ENCODE measurements at places on chromosomes 12 and 14.
A peak's percentile ranks its signal among the peaks of the same experiment; 100 is the strongest.

GRCh38 chr14:83624541-83624940 is 1905.4 kb upstream of the FLRT2 start:
- no peak for DNase-seq

- DNase-seq: no peak
These were observed 414.3 kb downstream of the NAV3 start for GRCh38 chr12:78244916-78245507.

DNA sequence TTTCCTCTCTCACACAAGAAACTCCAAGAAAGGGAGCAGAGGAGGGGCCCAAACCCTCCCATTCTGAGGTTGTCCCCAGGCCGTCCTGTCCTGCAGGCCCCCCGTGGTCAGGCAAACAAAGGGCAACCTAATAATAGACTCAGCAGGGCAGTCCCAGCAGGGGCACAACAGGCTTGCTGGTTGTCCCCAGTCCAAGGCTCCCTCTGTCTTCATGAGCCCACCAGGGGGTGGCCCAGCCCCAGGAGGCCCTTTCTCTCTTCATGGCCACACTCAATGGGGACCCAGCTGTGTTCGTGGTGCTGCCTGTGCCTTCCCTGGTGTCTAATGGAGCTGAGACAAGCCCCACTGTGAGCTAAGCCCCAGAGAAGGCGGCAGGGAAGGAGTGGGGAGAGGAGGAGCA is 359.9 kb downstream of the ADGRD1 start:
- DNase-seq: no peak

DNA sequence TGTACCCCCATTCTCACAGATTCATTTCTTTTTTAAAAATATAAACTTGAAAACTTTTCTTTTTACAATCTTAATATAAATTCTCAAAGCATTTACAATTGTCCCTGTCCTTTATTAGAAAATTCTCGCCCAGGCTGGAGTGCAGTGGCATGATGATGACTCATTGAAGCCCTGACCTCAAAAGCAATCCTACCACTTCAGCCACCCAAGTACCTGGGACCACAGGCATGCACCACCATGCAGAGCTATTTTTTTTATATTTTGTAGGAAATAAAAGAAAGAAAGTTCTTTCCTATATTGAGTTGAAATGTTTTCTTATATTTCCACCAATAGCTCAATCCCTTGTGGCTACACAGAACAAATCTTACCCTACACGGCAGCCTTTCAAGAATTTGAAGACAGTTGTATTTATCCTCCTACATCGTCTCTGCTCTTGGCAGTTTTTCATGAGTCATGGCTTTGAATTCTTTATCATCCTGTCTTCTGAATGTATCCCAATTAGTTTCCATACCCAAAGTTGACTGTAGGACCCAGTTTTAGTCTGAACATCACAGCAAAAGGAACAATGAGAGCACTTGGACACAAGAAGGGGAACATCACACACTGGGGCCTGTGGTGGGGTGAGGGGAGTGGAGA is 52.4 kb downstream of the SYT1 start:
- no peak for DNase-seq

- no peak for DNase-seq
These were observed 139.4 kb downstream of the TBX5 start for GRCh38 chr12:114266536-114266935.

- no peak for DNase-seq
These were observed 247.7 kb downstream of the ATP23 start for GRCh38 chr12:58189030-58189429.

GRCh38 chr14:94009767-94010166 is 12.7 kb downstream of the CCDC197 start:
- DNase-seq: no peak

DNA sequence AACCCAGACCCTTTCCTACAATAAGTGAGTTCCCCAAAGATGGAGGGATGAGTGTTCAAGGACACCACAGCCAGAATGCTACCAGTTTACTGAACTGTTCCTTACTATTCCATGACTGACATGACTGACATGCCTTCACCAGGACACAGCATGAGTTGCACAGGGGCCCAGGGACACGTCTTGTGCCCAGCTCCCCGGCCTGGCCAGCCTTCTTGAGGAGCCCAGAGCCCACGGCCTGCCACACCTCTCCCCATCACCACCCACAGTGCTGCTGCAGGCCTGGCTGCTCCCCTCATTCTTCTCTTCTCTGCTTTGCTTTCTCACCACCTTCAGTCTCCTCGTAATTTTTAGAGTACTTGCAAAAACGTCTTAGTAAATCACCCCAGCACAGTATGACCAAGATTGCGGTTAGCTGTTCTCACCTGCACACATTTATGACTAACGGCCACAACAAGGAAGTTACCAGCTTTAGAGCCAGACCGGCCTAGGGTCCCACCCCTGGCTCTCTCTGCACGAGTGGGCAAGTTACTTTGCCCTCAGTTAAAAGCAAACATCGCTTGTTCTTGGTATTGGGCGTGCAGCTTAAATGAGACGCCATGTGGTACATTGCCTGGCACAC is 18.5 kb downstream of the PPP2R5E start:
- DNase-seq: no peak

DNA sequence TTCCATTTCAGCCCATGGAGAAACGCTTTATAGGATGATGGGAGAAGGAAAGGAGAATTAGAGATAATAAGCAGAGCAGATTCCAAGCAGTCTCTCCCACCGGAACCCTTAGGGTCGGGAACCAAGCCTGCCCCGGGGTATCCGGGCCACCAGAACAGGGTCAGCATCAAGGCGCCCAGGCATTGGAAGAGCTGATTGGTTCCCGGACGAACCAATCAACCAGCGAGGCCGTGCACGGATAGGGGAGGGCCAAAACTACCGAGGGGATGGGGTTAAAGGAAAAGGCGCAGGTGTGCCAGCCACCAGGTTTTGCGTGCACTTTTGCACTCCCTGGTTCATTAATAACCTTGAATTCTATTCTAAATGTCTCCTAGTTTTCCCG is 1.7 kb downstream of the PPM1H start:
- no peak for DNase-seq

GRCh38 chr12:6078398-6079096 is 45.9 kb downstream of the VWF start:
- peak; percentile 85 for DNase-seq

- DNase-seq: no peak
These were observed 31.4 kb downstream of the EVL start for GRCh38 chr14:100096656-100097055.

GRCh38 chr12:30447061-30447750 is 248.5 kb downstream of the IPO8 start:
- DNase-seq: no peak

- DNase-seq: no peak
These were observed 13.7 kb downstream of the TRMT61A start for GRCh38 chr14:103542605-103543088.

- DNase-seq: peak; percentile 8
These were observed 1.6 kb downstream of the GABARAPL1 start for GRCh38 chr12:10214136-10214894.

DNA sequence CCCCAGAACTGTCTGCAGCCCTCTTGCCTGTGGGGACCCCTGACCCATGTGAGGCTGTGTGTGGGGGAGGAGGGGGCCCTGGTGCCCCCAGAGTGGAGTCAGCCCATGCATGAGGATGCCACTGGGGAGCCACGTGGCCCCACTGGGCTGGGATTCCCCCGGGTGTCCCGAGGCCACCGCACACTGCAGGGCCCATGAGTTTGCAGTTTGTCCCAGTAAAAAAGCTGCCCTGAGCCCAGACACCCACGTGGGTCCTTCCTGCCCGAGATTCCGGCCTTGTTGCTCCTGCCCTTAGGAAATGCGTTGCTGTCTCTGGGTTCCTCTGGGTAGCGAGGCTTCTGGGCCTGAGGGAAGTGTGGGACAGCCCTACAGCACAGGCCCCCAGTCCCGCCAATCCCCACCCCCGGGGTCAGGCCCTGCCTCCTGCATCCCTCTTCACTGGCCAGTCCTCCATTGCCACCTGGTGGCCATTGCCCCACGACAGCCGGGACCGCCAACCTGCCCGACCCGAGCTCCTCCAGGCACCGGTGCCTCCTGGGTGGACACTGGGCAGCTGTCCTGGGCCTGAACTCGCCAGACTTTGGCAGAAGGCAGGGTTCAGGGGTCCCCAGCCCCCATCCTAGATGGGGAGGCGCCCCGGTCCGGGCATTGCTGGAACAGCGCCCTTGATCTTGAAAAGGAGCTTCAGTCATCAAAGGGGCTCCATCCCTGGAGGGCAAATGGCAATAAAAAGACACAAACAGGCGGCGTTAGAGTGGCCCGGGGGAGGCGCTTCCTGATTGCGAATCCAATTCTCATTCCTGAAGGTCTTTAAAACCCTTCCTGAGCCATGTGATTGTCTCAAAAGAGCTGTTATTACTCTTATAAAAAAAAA is 15.6 kb upstream of the C14orf180 start:
- peak; percentile 25 for DNase-seq

DNA sequence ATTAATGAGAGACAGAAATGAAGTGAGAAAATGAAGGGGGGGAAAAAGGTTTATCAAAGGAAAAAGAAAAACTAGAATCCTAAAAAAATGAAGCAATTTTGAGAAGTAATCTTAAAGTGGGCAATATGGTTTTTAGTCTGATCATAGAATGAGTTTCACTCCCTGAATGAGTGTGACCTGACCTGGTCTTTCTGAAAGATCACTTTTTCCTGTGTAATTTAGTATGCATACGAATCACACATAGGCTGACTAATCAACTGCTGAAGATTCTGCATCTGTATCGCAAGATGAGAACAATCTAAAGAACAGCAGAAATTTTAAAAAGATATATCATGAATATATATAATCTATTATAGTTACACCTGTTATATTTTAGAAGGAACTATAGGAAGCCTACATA is 11.3 kb downstream of the GNPTAB start:
- DNase-seq: no peak

DNA sequence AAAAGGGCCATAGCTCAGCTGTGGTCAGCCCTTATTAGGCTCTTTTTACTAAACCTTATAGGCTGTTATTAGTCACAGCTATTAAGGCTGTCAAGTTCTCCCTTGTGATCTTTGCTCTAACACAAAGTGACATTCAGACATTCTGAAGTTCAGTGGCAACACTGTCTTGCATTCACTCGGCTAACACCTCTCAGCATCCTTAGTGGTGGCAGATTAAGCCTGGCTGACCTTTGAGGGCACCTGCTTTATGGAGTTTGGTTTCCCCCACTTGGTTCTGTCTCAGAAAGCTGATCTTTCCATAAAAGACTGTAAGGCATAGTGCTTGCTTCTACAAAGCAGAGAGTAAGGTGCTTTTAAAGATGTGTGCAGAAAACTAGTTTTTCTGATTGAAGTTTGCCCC is 677.4 kb upstream of the TMEM132C start:
- no peak for DNase-seq

- no peak for DNase-seq
These were observed 108.7 kb downstream of the BCAT1 start for GRCh38 chr12:24840046-24840800.

DNA sequence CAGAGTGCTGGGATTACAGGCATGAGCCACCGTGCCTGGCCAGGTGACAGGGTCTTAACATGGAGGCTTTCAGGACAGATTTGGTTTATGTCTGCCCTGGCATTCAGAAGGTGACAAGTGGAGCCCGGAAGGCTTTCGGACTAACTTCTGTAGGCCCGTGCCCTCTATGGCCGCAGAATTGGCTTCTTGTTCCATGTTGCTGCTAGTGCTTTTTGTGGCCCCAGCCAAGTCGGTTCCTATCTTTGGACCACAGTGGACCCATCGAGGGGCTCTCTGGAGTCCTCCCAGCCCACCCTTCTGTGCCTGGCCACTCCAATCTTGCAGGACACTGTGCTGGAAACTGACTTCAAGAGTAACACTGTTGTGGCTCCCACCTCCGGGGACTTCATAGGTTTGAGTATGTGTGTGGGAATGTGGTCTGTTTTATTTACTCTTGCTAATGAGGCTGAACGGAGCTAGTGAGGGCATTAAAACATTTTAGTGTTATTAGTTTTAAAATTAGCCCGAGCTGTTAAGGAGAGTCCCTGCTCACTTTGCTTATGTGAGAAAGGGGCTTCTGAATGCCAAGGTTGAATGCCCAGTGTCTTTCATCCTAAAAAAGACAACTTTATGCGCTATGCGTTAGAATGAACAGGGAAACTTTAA is 245.9 kb downstream of the CACNA1C start:
- DNase-seq: no peak

DNA sequence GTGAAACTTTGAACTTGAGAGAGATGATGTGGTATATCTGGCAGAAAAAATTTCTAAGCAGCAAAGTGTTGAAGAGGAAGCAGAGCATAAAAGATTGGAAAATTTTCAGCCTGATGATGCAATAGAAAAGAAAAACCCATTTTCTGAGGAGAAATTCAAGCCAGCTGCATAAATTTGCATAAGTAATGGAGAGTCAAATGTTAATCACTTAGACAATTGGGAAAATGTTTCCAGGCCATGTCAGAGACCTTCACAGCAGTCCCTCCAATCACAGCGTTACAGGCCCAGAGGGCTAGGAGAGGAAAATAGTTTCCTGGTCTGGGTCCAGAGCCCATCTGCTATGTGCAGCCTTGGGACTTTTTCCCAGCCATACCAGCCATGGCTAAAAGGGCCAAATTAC is 469.0 kb upstream of the FOXG1 start:
- DNase-seq: no peak

DNA sequence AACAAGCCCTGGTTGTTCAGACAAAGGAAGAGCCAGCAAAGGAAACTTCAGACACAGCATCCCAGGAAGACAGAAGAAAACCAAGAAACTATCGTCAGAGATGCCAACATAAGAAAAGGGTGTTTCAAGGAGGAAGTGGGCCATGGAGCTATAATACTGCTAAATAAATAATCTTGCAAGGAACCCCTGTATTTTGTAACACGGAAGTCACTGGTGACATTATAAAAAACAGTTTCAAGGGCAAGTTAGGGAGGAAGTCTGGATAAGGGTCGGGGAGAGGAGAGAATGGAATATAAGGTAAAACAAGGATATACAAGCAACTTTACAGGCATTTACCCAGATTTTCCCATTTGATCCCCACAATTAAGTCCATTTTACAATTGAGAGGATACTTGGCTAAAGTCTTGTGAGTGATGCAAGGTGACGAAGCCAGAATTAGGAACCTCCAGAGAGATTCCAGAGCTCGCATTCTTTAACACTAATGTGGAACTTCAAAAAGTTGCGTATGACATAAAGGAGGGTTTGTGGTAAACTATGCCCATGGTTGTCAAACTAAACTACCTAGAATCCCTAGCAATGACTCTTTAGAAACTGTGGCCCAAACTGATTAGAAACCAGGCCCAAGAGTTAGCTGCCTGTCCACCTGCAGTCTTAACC is 46.4 kb downstream of the PPM1H start:
- DNase-seq: peak; percentile 50

- no peak for DNase-seq
These were observed 993.3 kb upstream of the TMEM132C start for GRCh38 chr12:127273626-127274025.

DNA sequence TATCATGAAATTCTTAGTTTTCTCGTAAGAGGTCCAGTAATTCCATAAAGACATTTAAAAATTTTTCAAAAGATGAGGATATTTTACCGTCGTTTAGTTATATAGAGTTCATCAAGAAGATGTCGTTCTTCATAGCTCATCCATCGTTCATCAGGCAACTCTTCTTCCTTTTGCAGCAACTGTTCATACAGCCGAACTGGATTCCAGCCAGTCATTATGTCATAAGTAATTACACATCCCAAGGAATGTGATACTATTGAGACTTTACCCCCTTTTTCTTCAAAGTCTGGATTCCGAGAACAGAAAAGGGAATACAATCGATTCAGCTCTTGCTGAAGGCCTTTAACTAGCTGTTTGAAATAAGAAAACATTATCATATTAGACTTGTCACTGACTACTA is 90.3 kb downstream of the DDHD1 start:
- no peak for DNase-seq

GRCh38 chr14:21917699-21918436 is 244.2 kb upstream of the OR4E1 start:
- DNase-seq: peak; percentile 30

- DNase-seq: no peak
These were observed 100.1 kb upstream of the PDE3A start for GRCh38 chr12:20268121-20268732.

GRCh38 chr12:76486011-76486410 is 73.6 kb downstream of the OSBPL8 start:
- DNase-seq: no peak
